ENCODE measurements at places on chromosomes 11 and 22.

DNA sequence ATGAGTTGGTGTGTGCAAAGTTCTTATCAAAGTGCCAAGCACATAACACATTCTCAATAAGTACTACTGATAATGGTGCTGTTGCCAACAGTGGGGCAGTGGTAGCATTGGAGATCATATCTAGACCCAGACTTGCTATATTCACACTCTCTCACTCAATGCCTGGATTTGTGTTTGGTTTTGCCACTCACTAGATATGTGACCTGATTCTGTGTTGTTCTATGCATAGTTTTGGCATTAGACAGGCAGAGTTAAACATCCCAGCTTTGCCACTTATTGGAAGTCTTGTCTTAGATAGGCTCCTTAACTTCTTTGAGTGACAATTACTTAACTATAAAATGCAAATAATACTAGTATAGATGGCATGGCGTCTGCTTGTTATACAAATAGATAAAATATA lies 642.6 kb upstream of the CCDC179 start:
- no peak for DNase-seq

- DNase-seq = no peak
These were observed 1.4 kb downstream of the SREBF2 start for GRCh38 chr22:41834005-41834944.

- DNase-seq = no peak
These were observed 45.0 kb downstream of the SMCO4 start for GRCh38 chr11:93498161-93498560.

GRCh38 chr11:15607361-15608036 lies 492.8 kb downstream of the INSC start:
- no peak for DNase-seq

GRCh38 chr11:60769273-60769672 lies 12.6 kb downstream of the MS4A15 start:
- no peak for DNase-seq

DNA sequence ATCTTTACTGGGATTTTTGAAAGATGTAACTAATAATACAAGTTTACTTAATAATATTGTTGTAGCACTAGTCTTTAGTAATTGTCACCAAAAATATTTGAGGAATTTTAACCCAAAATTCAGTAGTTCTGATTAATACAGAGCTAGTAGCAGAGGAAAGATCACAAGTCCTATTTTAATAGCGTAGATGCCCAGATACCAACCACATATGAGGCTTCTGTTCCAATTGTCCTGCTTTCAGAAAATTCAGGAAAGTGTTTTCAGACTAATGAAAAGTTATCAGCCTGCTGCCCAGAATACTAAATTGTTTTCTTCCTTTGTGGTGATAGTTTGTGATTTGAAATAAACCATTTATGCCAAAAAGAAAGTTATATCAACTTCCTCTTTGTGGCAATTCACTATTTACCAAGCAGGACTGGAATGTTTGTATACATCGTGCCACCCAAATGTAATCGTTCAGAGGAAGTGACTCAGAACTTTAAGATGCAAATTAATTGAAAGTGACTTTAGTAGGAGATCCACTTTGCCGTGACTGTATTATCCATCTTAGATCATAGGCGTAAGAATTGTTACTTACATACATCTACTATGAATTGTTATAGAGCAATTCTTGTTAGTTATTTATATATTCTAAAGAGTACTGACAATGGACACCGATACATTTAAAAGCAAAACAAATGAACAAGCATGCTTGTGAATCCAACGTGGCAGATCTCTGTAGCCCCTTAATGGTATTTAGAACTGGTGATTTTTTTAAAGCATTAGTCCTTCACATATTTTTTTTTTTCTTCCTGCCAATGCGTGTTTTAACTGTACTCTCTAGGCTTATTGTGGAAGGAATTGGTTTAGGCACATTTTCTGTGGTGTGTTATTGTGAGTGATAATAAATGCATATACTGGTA lies 231.0 kb downstream of the DDX10 start:
- no peak for DNase-seq

DNA sequence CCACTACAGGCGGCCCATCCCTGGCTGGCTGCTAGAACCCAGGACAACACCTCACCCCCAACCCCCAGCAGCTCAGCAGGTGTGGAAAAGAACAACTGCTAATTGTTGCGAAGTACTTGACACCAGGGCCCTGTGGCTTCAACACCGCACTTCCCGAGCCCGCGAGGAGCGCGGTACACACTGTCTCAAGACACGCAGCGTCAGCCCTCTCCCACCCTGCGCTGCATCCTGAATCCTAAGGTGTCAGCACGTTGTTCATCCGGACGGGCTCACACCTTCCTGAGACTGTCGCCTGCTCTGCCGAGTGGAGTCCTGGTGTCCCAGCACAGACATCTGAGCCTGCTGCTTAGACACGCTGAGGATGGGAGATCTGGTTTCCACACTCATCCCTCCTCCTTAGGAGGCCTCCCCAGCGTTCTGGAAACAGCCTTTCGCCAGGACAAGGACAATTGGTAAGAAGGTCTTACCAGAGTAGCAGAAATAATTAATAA lies 1336.2 kb downstream of the BRD1 start:
- no peak for DNase-seq

DNA sequence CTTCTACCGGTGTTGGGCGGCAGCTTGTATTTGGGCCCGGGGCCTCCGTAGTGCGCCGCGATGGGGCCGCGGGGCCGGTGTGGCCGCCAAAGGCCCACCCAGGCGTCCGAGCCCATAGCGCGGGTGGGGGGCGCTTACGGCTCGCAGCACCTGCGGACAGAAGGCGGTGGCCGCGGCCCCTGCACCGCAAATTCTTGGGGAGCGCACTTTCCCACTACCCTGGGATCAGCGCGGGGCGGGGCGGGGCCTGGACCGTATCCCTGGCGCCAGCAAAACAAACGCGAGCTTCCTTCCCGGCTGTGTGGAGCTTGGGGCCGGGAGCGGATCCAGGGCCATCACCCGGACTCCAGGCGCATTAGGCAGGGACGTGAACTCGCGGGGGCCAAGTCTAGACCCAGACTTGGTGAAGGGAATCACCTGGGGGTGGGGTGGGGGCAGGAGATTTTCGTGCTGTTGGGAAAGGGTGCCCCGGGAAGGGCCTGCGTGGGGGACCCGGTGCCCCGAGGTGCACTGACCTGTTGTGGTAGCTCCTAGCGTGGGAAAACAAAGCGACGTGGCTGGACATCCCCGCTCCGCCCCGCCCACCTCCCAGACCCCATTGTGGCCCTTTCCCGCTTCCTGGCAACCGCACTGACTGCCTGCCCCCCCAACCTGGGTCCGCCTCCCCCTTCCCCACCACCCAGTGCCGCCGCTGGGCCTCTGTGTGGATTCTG lies 2.3 kb upstream of the TYMP start:
- DNase-seq = no peak

GRCh38 chr11:86202013-86202336 lies 42.6 kb upstream of the EED start:
- DNase-seq = no peak

GRCh38 chr11:73907191-73907590 lies 30.4 kb downstream of the PAAF1 start:
- DNase-seq = no peak

- DNase-seq = no peak
These were observed 50.2 kb downstream of the PITPNB start for GRCh38 chr22:27868732-27869282.

- no peak for DNase-seq
These were observed 1.2 kb upstream of the FAR1 start for GRCh38 chr11:13667245-13667644.

DNA sequence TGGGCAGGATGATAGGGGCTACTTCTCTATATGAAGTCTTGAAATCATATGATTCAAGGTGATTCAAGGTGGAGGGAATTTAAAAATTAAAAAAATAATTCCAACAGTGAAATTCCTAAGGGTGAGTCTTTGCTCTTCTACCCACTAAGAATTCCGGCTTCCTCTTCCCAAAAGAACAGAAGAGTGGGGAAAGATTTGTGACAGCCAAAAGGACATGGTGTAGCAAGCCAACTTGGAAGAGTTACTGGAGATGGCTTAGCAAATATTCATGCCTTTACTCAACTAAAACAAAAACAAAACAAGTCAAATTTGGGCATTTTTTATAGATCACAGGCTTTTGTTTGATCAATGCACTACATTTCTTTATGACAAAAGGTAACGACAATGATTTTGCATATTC lies 12.3 kb downstream of the ZBED5 start:
- no peak for DNase-seq

DNA sequence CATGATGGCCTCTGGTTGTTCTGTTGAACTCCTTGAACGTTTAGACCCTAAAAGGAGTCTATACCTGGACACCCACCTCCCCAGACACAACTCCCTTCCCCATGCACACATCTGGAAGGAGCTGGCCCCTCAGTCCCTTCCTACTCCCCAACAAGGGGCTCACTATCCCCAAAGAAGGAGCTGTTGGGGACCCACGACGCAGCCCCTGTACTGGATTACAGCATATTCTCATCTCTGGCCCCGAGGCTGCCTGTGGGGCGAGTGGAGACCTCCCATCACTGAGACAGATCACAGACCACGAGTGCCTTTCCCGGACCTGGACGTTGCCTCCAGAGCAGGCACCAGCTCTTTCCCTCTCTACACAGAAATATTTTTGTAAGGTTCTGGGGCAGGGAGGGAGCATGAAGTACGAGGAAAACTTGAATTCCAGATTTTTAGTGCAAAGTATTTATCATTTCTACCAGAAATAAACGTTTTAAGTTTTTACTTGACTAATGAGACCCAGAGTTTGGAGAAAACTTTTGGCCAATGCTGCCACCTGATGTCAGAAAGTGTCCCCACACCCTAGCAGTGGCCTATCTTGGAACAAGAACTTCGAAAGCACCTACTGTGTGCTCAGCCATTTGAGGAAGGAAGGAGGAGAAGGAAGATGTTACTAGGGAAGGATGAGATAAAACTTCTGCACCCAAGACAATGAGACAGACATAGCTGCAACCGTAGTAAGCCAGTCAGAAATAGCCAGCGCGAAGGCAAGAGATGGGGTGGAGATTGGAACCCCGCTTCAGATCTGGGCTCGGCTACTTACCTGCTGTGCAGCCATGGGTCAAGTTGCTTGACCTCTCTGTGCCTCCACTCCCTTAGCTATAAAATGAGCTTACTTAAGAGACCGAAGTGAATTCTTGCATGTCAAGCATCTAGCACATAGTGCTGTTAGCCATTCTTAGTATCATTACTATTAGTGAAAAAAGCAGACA lies 10.2 kb upstream of the POU2F3 start:
- no peak for DNase-seq

- peak; percentile 97 for DNase-seq
These were observed at the start of gene VPS11 for GRCh38 chr11:119067371-119068222. Gene VPS11, plus strand, starts transcription at chr11:119067818. Its CDS starts 6 bp downstream, at chr11:119067824.

- peak; percentile 49 for DNase-seq
These were observed 17.5 kb downstream of the MACROD1 start for GRCh38 chr11:64148226-64148916.

- DNase-seq = no peak
These were observed 38.7 kb upstream of the CTTN start for GRCh38 chr11:70359451-70360205.

DNA sequence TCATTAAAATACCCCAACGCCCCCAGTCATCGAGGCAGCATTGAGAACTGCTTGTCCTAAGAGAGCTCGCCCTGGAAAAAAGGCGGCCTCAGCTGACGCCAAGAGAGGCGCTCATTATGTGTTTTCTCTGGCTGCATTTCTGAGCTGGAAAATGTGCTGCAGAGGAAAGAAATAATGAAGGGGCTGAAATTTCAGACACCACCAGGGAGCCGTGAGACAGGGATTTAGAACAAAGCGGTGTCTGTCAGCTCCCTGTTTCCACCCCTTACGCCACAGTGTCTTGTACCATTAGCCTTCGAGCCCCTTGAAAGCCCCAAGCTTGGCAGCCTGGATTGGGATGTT lies 14.4 kb downstream of the USH1C start:
- no peak for DNase-seq

DNA sequence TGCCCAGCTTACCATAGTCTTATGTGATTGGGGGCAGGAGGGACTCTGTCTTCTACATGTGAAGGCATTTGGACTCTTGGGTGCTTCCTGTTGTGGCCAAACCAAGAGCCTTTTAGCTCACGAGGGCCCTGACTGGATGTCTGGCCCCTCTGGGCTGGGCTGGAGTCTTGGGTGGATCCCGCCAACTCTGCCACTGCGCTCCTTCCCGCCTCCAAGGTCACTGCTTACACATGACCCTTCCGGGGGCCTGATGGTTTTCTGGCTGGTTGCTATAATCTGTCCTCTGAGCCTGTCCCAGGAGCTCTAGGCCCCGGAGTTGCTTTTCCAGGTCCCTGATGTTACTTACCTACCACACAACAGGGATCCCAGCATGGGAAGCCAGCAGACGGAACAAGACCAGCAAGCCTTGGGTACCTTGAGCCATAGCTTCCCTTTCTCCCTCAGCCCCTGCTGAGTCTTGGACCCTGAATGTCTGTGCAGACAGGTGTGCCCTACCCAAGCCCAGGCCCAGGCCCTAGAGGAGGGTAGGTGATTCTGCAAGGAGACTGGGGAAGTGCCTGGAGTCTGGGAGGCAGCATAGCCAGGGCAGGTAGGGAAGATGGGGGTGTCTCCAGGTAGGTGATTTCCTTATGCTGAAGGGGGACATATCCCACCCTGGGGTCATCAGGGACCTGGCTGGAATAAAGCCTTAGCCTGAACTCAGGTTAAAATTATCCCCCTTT lies 100.3 kb downstream of the TSPAN18 start:
- no peak for DNase-seq

- DNase-seq = no peak
These were observed 21.0 kb downstream of the PPIL2 start for GRCh38 chr22:21686634-21687393.

DNA sequence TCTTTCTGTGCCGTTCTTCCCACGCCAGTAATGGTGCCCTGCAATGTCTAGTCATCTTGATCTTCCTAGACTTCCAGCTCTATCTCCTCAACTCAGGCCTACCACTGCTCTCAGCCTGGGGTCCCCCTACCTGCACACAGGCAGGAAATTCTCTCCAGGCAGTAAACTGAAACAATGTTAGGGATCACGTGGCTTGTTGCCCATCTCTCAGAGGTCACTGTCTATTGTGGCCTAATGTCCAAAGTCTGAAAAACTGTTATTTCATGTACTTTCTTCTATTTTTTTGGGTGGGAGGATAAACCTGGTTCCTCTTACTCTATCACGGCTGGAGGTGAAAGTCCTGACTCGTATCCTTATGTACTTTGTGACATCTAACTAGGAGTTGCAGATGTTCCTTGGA lies 59.1 kb downstream of the CCDC34 start:
- DNase-seq = no peak

DNA sequence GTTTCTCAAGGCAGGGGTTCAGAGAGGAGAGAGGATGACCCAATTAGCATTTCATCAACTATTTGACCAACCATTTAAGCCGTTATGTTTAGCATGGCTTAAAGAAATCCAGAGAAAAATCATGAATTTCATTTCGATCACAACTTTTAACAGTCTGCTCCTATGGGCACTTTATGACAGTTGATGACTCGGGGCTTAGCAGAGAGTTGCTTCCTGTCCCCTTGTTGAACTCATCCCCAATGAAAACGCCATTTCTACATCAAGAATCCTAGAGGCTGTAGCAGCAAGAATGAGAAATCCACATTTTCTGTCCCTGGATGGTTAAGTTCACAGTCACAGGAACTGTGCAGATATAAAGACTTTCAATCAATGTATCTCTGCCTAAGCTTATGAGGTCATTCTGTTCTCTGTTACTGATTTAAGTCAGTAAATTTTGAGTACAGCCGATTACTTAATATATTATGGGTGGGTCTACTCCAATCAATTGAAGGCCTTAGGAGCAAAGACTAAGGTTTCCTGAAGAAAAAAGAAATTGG lies 81.1 kb downstream of the BDNF start:
- no peak for DNase-seq

GRCh38 chr22:42065438-42066125 lies 5.0 kb downstream of the NAGA start:
- no peak for DNase-seq

Data from stimulated activated CD8-positive, alpha-beta memory T cell treated with anti-CD3 and anti-CD28 coated beads, Interleukin-12 subunit alpha, Interleukin-12 subunit beta, amount 100 ng/mL, for 1 hour (primary cell).